Progenitor cell of endocrine pancreas (in vitro differentiated cells): ENCODE measurements at places on chromosomes 3 and 15.

DNA sequence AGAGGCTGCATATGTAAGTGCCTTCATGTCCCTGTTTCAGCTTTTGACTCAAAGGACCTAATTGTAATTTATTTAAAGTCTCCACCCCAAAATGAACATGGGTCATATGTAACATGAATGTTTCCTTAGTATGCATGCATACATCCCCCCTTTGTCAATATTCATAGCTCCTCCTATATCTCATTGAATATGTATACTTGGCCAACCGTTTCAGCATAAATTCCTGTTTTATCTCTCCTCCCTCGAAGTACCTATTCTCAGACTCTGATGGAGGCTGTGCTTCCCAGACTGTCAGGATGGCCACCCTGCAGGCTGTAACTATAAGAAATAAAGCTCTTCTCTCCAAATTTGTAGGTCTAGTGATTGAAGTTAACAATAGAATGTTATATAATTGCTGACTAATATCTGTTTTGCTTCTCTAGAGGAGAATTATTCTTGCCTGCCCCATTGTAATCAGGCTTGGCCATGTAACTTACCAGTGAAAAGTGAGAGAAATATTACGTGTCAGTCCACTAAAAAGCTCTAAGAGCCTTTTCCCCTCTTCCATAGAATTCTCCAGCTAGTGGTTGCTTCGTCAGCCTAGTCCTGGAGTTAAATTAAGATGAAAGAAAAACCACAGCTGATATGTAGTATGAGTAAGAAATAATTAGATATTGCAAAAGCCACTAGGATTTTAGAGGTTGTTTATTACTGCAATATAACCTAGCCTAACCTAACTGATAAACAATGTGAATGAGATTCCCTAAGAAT, 245.1 kb downstream of the ZNF385D start:
- no peak overlapping the region for H3K4me3 ChIP-seq
- DNase-seq: no peak
- H3K27me3 ChIP-seq: no peaks in the 10 kb centered on the region
- H3K36me3 ChIP-seq: no peaks in the 10 kb centered on the region
- no peak overlapping the region for H3K27ac ChIP-seq
- no peaks in the 10 kb centered on the region for H3K4me1 ChIP-seq

GRCh38 chr15:47206358-47206978, 510.8 kb upstream of the SEMA6D start:
- H3K27me3 ChIP-seq: no peaks in the 10 kb centered on the region
- no peak overlapping the region for H3K4me3 ChIP-seq
- no peaks in the 10 kb centered on the region for H3K36me3 ChIP-seq
- DNase-seq: no peak
- H3K27ac ChIP-seq: no peak overlapping the region

- H3K4me3 ChIP-seq: no peak overlapping the region
- H3K36me3 ChIP-seq: no peaks in the 10 kb centered on the region
- peaks cover 5% of the 10 kb centered on the region for H3K4me1 ChIP-seq
- no peak for DNase-seq
These were observed 48.6 kb downstream of the KCNMB2 start for GRCh38 chr3:178584722-178585380.

DNA sequence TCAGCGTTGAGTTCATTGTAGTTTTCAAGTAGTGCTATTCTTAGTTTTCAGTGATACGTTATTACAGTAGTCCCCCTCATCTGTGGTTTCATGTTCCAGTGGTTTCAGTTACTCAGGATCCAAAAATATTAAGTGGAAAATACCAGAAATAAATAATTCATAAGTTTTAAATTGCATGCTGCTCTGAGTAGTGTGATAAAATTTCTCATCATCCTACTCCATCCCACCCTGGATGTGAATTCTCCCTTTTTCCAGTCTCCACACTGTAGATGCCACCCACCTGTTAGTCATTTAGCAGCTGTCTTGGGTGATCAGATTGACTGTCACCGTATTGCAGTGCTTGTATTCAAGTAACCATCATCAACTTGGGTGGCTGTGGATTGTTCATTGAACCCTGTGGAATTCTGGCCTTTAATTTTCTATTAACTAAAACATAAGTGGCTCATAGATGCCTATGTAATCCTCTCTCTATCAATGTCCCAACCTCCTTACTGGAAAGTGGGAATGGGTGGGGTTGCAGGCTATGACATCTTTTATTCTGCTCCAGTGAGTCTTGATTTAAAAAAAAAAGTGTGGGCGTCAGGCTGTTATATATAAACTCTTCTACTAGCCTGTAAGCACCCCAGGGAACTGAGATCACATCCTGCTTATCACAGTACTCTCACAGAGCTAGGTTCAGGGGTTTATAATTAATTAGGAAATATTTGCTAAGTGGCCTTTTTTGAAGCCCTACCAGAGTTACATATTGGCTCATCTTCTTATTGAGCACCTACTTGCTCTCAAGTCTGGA, 97.5 kb downstream of the CFAP20DC start:
- no peaks in the 10 kb centered on the region for H3K27me3 ChIP-seq
- no peak for DNase-seq
- no peaks in the 10 kb centered on the region for H3K4me1 ChIP-seq
- no peak overlapping the region for H3K4me3 ChIP-seq
